Mesenteric fat pad (tissue), 1 donor: ENCODE measurements at places on chromosomes 7 and 10. TPM values are rescaled to one million over a fixed set of nuclear protein-coding genes. Genes with fewer than 3 reads are reported as not detected.

ZWINT gene
- total RNA-seq: 2.3 TPM

DNA sequence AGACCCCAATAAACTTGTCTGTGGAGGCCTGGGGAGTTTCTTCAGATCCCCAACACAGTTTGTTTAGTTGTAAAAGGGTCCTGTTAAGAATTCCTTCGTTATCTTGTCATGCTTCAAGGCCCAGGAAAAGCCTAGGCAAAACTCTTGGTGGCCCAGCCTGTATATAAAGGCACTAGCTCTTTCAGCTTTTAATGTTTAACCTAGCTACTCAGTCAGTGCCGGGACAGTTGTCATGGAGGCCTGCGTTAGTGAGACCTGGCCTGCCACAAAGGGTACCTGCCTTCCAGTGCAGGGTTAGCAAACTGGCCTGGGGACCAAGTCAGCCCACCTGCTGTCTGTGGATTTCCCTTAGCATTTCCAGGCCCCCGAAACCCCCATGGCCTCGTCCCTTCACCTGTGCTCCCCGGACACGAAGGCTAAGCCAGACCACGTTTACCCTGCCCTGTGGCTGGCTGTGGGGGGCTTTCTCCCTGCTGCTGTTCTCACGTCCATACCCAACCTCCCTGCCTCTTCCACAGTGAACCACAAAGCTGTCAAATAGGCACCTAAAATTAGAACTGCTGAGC, 96.9 kb upstream of the PPP2R2D start:
- DNase-seq: no peak

SMO gene
- 6.9 TPM for total RNA-seq

DNA sequence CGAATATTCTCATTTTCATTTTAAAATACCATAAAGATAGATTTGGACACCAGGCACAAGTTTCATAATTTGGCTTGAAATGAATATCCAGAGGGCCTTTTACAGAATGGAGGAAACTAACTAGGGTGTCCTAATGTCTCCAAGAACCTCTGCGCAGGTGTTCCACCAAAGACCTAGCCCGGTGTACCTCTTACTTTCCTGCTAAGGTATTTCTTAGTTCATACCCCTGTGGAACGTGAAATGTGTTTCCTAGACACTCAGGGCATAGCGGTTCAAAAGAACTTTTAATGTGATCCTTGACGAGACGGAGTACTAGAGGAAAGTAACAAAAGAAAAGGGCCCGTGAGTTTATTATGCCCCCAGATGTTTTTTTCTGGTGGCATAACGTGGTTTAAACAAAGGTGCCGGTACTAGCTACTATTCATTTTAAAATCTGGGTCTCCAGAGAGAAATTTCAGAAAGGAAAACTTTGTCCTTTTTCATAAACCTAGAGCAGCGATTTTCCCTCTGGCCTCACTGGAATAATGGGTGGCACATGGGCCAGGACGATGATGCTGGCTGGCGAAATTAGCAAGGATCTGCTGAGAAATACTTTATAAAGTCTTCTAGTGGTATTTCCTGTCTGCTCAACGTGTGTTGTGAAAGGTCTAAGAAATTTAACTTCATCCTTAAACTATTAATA, 1.4 kb downstream of the APBB1IP start:
- no peak for DNase-seq

GRCh38 chr10:29849886-29850285, 209.5 kb downstream of the JCAD start:
- no peak for DNase-seq

PODXL gene
- 32.6 TPM for total RNA-seq

DNA sequence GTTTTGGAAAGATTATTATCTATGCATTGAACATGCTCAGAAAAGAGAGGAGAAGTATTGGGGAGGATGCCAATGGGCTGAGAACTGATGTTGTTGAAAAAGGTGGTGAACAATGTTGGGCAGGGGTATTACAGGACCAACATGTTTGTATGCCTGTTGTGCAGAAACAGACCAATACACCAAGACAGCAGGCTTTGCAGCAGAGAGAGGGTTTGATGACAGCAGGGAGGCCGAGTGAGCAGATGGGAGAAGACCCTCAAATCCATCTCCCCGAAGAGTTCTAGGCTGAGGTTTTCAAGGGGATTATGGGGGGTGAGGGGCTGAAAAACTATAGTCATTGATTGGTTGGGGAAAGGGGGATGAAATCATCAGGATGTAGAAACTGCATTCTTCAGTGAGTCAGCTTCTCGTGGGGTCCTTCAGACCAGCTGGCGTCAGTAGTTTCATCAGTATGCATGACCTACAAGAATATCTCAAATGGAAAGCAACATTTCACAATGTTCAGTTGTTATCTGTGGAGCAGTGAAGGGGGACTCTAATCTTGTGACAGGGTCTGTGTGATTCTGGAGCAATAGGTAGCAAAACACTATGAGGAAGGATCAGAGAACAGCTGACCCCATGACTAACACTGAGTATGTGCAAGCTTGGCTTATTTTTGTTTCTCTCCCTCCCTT, 167.8 kb downstream of the BAMBI start:
- DNase-seq: no peak

GRCh38 chr10:89805599-89806013, 104.2 kb downstream of the KIF20B start:
- DNase-seq: no peak

CRTAC1 gene
- 1.3 TPM for total RNA-seq

DNA sequence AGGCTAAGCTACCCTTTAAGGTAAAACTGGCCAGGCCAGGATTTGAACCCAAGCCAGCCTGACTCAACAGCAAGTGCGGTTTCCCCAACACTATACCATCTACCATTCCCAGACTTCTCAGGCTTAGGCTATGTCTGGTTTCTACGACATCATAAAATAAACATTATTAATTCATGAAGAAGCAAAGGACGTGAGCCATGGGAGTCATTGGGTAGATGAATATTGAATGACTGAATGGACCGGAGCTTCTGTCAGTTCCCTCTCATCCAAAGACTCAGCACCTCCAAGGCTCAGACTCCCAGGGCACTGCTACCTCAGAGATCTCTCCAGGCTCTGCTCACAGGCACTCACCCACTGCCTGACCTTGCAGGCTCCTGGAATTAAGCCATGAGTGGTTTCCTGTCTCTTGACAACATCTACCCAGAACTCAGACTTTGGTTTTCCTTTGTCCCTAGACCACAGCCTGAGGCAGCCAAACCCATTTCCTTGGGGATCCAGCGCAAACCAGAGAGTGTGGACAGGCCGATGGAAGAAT, 64.6 kb upstream of the STEAP1B start:
- no peak for DNase-seq

DNA sequence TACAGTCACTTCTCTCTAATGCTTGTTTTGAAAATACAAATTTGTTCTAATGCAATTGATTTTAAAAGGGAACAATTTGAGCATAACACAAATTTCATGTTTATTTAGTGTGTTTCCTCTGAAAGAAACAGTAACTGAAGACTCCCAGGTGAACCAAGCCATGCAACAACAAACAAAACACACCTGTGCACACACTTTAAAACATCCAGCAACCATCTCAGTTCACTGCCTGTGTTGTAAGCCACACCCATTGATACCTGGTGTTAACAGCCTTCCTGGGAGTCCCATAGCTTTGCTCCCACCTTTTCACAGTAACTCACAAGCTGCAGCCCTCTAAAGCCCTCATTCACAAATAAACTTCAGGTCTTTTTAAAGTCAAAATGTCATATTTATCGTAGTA, 89.3 kb downstream of the DOCK4 start:
- DNase-seq: no peak

DNA sequence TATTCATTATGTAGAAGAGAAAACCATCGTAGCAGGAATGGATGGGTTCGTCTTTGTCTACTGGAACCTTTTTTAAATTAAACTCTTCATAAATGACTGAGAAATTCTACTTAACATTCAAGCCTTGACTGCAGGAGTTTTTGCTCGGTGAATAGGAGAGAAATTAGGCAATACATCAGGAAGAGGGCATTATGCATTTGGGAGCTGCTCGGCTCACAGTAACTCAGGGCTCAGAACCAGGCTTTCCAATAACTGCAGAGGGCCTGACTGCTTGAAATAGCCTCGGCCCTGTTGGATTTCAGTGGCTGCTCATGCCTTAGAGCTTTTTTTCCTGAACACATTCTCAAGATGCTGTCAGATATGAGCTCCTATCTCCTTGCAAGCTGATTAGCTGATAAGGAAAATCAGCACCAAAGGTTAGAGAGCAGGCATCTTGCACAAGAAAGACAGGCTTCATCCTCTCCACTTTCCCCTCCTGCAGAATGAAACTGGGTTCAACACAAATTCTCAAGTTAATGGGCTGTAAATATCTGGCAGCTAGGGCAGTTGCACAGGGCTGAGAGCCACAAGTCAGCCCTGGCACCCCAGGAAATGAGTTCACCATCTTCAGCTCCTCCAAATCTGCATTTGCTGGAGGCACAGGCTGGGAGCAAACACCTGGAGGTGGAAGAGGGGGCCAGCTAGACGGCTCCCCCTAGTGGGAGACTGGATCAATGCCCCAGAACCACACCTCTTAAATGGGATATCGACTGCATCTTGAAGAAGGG, 24.3 kb downstream of the TECTB start:
- DNase-seq: no peak

SCIN gene
- 3.9 TPM for total RNA-seq

DNA sequence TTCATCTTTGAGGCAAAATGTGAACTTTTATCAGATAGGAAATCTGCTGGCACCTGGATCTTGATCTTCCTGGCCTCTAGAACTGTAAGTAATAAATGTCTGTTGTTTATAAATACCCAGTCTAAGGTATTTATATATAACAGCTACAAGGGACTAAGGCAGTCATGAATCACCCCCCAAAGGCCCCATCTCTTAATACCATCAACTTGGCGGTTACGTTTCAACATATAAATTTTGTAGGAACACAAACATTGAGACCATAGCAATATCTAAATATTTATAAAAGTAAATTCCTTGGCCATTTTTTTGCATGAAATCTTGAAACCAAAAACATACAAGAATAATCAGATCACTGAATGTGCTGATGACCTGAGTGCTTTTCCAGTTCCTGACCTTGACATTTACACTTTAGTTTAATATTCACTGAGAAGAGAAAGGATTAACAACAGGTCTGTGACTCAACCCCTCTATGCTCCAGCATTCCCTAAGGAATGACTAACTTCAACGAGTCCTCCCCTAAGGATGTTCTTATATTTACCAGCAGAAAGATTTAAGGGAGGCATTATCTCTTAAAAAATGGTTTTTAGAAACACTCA, 1438.5 kb upstream of the CELF2 start:
- DNase-seq: no peak

- DNase-seq: no peak
Measured at GRCh38 chr7:781936-782529, 50.2 kb upstream of the SUN1 start.

DNA sequence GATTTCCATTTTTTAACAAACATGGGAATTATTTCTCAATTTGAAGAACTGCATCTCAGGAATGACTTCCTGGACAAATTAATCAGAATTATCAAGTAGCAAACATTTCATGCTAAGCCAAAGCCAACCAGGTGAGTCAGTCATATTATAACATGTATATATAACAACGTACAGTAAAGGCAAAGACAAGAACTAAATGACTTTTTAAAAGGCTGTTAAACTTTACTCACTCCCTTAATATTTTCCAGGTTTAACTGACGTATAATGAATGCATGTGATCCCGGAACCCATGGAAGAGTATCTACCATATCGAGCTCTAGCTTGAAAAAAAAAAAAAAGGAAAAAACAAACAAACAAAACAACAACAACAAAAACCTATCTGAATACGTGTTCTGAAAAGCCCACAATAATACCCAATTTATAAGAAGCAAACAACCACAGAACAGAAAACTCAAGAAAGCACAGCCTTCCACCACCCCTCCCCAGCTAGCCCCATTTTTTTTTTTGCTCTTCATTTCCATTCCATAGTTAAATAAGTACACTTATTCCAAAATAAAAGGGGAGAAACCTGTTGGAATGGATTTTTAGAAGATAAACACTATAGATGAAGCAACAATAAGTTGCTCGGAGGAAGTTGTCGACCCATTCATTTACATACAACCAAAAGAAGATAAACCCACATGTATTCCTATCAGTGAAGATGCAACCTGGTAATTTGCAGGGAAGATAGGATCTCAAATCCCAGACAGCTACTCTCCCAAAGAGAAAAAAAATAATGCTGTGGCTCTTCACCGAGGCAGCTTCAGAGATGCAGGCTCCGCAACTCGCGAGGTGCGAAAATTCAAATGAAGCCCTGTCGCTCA, 537 bp downstream of the NAPEPLD start:
- no peak for DNase-seq

- DNase-seq: no peak
Measured at GRCh38 chr10:97764519-97764931, 7.3 kb downstream of the SFRP5 start.

DNA sequence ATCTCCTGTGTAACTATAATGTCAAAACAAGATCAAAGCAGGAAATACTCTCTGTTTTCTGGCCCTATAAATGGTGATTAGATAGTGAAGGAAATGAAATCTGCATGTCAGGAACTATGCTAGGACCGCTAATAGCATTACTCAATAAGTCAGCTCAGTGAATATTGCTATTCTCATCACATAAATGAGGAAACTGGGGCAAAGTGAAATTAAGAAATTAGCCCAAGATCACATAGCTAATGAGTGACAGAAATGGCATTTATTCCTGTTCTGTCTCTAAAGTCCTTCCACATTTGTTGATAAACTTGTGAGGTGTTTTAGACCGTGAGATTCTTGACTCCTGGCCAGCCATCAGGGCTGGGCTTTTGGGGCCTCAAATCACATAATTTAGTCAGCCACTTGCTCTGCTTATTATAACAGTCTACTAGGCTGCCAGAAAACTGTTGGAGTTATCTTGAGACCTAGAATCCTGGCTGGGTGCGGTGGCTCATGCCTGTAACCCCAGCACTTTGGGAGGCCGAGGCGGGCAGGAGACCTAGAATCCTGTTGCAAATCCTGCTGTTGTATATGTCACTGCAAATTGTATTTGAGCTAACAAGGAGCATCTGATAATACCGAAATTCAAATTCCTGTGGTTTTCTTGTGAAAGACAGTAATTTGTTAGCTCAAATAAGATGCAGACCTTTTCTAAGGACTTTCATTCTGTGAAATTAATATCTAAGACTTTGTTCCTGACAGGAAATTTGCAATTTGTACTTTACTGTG, 66.5 kb upstream of the SHTN1 start:
- no peak for DNase-seq

DNA sequence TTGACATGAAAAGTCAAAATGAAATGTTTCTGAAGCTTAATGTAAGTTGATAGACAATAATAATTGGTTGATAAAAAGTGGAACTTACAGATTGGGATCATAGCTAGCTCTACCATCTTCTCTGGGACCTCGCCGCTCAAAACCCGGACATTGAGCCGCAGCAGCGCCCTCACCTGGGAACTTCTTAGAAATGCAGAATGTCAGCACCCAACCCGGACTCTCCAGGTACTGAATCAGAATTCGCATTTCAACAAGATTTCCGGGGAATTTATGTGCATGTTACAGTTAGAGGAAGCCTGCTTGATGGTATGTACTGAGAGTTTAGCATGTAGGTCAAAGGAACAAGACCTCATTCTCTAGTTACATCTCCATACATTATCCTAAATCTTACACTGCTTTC, 36.7 kb upstream of the ABLIM1 start:
- no peak for DNase-seq

- DNase-seq: peak; percentile 65
Measured at GRCh38 chr7:45108863-45109262, 2.6 kb downstream of the TBRG4 start.

VSTM2A gene
- total RNA-seq: not detected

GRCh38 chr10:115976342-115976741, 296.7 kb downstream of the GFRA1 start:
- DNase-seq: no peak

- no peak for DNase-seq
Measured at GRCh38 chr7:69659983-69660382, 61.7 kb downstream of the AUTS2 start.

- no peak for DNase-seq
Measured at GRCh38 chr7:90768301-90768700, 172.2 kb downstream of the CDK14 start.

AKR1B15 gene
- total RNA-seq: 2.3 TPM
